ENCODE measurements at places on chromosomes 3 and 15.

DNA sequence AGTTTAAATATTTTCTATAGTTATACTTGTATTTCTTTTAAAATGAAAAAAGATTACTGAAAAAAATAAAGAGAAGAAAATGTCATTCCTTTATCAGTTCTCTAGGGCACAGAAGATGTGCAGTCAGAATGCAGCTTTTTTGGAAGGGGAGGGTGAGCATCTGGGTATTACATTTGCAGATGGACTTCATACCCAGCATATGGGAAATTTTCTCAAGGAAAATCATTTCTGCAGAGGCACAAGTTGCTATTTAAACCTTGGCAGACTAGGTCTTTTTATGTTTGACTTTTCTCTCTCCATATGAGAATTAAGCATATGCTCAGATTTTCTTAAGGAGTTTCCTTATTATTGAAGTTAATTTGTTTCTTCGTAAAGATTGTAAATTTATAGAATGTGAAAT is 39.5 kb upstream of the ZNF385D start:
- DNase-seq, result no peak

DNA sequence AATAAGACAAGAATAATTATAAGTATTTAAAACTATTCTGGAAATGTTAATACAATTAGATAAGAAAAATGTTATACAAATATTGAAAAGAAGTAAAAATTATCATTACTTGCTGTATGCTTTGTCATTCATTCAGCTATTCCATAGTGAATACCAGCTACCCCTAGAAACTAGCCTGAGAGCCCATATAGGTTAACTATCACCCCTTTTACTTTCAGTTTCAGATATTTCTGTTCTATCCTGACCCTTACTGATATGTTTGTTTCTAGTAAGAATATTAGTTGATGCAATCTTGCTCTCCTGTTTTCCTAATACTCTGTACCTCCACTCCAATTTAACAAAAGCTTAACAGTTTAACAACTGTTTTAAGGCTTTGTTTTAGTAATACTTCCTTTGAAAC is 31.6 kb downstream of the FAM227B start:
- DNase-seq, result peak; percentile 1

- no peak for DNase-seq
Measured at GRCh38 chr3:124303305-124303910, 311.5 kb upstream of the ROPN1 start.

DNA sequence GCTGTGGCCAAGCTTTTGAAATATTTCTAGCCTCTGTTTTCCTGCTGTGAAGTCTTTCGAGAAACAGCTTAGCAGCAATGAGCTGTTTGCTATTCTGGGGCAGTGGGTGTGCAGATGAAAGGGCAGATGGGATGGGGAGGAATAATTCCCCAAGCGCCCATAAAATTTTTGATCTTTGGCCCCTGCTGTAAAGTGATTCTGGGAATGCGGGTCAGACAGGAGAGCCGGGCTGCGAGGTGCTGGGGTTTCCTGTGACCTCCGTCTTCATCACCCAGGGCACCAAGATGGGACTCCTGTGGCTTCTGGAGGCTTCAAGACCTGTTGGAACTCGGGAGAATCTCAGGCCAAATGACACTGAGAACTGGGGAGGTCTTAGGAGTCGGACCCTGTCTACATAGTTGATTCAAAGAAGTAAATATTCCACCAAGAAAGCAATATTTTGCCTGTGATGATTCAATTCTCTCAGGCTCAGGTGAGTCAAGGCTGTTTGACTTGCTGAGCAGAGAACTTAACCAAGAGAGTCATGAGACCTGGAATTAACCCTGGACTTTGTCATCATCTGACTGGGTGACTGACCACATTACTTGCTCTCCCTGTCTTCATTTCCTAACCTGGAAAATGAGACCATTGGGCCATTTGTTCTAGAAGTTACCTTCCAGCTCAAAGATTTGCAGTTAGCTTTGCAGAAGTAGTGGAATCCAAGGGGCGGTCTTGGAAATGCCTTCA is 86.4 kb downstream of the POLR2M start:
- no peak for DNase-seq

DNA sequence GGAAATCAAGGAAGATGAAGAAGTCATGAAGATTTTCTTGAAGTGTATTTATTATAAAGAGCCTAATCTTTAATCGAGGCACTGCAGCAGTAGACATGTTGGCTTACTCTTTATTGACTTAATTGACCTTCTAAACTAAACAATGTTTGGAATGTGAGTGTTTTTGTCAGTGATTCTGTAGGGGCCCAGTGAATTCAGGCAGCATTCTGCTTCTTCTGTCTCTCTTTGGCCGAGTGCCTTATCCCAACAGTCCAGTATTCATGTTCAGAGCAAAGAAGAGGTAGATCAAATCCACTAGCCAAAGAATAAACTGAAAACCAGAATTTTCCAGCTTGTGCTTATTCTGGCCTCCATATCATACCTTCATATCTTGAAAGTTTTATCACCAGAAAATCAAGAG is 55.7 kb downstream of the RLBP1 start:
- DNase-seq, result no peak

DNA sequence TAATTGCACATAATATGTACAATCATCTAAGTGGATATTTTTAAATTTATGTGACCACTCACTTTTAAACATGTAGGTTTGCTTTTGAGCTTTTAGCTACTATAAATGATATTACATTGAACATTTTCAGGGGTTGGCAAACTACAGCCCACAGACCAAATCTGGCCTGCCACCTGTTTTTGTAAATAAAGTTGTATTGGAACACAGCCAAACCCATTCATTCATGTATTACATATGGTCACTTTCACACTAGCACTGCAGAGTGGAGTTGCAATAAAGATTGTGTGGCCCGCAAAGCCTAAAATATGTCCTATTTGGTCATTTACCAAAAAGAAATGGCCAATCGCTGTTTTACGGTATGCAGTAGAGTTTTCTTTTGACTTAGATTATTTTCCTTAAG is 21.2 kb downstream of the CMTM7 start:
- no peak for DNase-seq

GRCh38 chr3:151900460-151900859 is 27.0 kb downstream of the SUCNR1 start:
- no peak for DNase-seq

DNA sequence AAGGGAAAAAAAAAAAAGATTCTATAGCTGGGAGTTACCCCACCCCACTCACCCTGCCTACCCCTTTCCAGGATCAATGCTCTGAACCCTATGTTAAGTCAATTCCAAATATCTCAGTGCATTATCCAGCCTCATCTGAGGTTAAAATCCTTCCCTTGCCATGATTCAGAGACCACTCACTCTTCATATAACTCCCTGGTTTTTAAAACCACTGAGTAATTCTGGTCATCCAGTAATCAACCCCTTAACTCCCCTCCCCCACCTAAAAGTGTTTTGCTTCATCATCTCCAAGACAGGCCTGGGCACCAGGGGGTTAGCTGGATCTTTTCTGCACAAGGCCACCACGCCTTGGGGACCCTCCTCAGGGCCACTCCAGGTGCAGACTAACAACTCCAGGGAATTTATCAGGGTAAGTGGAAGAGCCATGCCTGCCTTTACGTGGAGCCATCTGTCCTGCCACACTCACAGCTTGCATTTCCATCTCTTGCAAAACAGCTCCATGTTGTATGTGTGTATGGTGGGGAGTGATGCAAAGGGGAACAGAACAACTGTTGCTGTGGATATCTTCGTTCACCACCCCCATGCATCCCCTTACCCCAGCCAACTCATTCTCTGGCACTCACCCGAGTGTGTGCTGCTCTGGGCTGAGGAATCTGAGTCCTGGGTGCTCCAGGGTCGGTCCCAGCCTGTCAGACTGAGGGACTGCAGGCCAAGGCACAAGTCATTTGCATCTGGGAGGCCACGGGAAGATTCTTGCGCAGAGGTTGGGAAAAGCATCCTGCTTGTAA is 30.7 kb upstream of the RPS17 start:
- no peak for DNase-seq

- DNase-seq, result no peak
Measured at GRCh38 chr3:74613521-74614106, 845 bp downstream of the CNTN3 start.

GRCh38 chr3:44764248-44764647 is 2.7 kb downstream of the KIF15 start:
- no peak for DNase-seq

DNA sequence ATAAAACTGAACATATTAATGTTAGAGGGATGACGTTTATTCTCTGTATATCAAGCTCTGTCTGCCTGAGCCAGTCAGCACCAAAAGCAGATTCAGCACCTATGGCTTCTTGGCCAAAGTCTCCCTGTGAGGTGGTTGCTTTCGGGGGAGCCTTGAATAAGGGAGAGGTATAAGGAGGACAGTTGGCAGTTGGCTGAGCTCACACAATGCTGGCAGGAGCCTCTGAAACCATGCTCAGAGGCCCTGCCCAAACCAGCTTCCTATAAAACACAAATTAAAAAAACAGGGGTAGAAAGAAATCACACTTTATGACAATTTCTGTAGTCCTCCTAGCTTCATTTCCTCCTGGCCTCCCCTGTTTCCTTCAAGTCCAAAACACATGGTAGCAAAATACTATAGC is 18.8 kb downstream of the ARHGEF3 start:
- no peak for DNase-seq

DNA sequence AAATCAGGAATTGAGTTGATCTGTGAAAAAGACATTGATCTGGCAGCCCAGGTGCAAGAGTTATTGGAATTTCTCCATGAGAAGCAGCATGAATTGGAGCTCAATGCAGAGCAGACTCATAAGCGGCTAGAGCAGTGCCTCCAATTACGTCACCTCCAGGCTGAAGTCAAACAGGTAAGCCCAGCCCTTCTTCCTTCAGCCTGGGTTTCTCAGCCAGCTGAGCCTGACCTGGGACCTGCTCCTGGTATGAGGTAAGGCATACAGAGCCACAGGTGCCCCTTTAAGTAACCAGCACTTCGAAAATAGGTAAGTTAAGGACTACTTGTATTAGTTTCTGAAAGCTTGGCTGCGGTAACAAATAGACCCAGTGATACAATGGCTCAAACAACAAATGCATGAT is 307.4 kb upstream of the UMPS start:
- no peak for DNase-seq

DNA sequence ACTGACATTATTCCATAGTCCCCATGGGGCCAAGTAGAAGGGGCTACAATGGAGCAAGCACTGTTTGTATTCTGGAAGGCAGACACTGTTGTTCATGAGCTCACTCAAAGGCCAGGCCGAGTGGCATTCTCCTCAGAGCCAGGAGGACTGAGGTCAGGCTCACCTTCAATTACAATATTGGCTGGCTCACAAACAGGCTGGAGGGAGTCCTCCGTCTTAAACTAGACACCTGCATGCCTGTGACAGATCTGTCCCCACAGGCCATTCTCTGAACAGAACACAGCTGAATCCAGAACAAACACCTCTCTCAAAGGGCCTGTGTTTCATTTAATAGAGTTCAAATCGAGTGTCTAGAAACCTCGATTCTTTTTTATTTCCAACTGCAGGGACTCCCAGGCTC is 347.4 kb upstream of the PPP2R3A start:
- DNase-seq, result no peak

- DNase-seq, result no peak
Measured at GRCh38 chr3:122405015-122405414, 10.8 kb downstream of the WDR5B start.

GRCh38 chr3:32303977-32304881 is 65.7 kb downstream of the CMTM8 start:
- no peak for DNase-seq

GRCh38 chr3:156161172-156161571 is 40.8 kb downstream of the KCNAB1 start:
- DNase-seq, result peak; percentile 34

DNA sequence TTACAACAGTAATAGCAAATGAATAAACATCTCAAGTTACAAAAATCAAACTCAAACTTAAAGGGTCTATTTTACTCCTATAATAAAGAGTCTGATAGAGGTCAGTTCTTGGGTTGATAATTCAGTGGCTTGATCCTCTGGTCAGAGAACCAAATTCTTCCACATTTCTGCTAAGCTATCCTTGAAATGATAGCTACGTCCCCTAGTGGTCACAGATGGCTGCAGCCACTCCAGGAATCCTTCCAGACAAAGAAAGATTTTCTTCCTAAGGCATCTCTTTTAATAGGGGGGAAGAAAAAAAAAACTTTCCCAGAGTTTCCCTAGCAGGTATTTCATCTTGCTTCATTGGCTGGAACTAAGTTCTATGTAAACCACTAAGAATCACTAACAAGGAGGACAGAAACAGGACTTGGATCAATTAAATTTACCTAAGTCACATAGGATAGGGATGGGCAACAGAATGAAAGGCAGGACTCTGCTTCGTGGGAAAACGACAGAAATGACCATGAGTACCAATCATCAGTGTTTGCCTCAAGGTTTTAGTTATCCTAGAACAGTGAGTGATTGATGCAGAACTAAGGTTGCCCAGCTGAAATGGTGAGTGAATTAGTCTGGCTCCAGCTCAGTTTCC is 160.7 kb downstream of the STAC start:
- DNase-seq, result no peak

DNA sequence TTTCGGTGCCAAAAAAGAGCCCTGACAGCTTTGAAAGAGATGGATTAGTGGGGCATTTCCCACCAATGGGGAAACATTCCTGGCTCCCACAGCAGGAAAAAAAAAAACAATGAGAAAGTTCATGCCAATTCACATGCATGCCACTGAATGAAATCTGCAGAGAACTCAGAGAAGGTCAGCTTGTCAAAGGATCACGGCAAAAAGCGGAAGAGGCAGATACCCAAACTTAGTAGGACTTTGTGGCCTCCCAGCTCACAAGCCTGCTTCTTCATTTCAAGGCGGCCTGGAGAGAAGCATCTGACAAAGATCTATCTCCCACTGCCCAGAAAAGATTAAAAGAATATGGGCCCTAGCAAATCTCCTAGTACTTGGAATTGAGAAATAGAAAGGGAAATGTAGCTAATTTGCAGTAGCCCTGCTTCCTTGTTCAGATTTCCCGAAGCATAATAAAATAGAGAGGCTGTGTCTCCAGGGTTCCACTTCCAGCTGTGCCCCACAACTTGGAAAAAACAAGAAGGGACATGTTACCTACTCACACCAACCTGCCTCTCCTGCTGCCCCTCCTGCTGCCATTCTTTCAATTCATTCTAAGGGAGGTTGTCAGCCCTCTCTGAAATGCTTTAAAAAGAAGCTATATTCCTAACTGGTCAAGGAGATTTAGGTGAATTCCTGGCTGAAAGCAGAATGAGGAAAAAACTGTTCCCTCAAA is 170.4 kb downstream of the FHIT start:
- no peak for DNase-seq

GRCh38 chr3:16203671-16204629 is 29.5 kb downstream of the GALNT15 start:
- DNase-seq, result no peak

GRCh38 chr3:159378396-159379194 is 576.7 kb downstream of the MFSD1 start:
- no peak for DNase-seq

DNA sequence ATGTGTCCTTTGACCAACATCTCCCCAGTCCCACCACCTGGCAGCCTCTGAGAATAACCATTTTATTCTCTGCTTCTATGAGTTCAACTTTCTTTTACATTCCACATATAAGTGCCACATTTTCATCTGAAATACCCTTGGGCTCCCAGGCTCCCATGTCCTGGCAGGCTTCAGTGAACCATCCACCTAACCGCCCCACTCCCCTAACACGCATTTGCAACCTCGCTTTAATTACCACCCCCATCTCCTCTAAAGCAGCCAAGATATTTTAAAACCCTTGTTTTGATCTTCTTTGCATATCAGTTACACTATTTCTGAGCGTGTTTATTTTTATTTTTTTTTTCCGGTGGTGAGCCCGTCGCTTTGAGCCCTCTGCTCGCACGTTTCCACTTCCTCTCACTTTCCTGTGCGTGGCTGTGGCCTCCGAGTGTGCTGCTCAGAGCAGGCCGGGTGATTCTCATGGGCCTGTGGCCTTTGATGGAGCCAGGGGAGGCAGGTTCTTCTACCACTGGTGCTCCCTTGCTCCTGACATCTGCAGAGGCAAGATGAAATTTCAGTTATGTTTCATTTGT is 195.4 kb upstream of the LPP start:
- peak; percentile 62 for DNase-seq

All from CD4-positive, alpha-beta T cell treated with Interleukin-4 for 1 hour (primary cell).